ENCODE measurements at places on chromosomes 4 and X.
A peak's percentile ranks its signal among the peaks of the same experiment; 100 is the strongest.

GRCh38 chr4:150256841-150257730 is 178.8 kb downstream of the DCLK2 start:
- no peaks in the 10 kb centered on the region for H3K27me3 ChIP-seq
- no peaks in the 10 kb centered on the region for H3K4me1 ChIP-seq
- peaks cover 3% of the 10 kb centered on the region for H3K36me3 ChIP-seq
- DNase-seq: no peak

GRCh38 chrX:153848325-153848724 is 18.0 kb upstream of the PDZD4 start:
- H3K27me3 ChIP-seq: peaks cover 57% of the 10 kb centered on the region
- DNase-seq: no peak
- H3K4me1 ChIP-seq: no peaks in the 10 kb centered on the region
- H3K27ac ChIP-seq: no peak overlapping the region
- no peak overlapping the region for H3K4me3 ChIP-seq

DNA sequence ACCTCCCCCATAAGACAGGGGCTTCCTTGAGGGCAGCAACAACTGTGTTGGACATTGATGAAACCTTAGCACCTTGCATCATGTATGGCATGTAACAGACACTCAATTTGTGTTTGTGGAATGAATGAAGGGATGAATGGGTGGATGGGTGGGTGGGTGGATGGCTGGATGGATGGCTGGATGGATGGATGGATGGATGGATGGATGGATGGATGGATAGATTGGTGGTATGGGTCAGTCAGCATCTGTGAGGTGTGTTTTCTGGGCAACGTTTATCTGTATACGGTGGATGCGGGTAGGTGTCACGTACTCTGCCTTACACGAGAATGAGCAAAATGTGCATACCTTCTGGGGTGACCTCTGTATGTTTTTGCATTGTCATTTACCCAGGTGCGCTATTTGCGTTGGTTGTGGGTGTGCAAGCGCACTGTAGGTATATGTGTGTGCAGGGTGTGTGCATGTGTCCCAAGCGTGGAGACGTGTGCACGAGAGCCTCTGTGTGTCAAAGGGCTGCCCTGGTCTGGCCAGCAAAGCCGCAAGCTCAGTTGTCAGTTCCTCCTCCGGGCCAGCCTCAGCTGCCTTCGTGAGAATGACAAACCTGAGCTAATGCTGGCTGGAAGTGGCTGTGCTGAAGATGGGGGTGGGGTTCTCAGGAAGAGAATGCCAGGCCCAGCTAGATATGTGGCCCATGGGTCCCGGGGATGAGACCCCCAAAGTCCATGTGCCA is 26.5 kb downstream of the ELF4 start:
- DNase-seq: no peak
- peaks cover 11% of the 10 kb centered on the region for H3K27me3 ChIP-seq
- H3K4me3 ChIP-seq: peak overlapping the region; percentile 65
- H3K27ac ChIP-seq: peak overlapping the region; percentile 91

GRCh38 chrX:130057209-130057608 is 53.1 kb downstream of the ELF4 start:
- peaks cover 2% of the 10 kb centered on the region for H3K27me3 ChIP-seq
- H3K27ac ChIP-seq: no peak overlapping the region
- peaks cover 5% of the 10 kb centered on the region for H3K4me1 ChIP-seq

DNA sequence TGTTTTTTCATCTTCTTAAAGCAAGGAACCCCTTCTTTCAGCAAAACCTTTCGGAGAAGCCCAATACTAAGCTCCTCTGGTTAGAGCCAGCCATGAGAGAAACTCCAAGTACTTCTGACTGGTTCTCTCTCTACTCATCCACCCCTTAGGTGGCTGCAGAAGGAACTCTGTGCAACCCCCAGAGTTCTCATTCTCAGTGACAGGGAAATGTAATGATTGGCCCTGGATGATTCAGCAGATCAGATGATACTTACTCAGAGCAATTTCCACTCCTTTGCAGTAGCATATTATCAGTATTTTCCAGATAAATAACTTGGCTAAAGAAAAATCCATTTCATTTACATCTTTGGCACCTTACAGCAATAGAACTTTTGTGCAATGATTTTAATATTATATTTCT is 3.2 kb downstream of the SPP1 start:
- no peaks in the 10 kb centered on the region for H3K36me3 ChIP-seq
- H3K4me1 ChIP-seq: peaks cover 9% of the 10 kb centered on the region
- H3K27me3 ChIP-seq: peaks cover 46% of the 10 kb centered on the region
- no peak for DNase-seq
- H3K27ac ChIP-seq: no peak overlapping the region

DNA sequence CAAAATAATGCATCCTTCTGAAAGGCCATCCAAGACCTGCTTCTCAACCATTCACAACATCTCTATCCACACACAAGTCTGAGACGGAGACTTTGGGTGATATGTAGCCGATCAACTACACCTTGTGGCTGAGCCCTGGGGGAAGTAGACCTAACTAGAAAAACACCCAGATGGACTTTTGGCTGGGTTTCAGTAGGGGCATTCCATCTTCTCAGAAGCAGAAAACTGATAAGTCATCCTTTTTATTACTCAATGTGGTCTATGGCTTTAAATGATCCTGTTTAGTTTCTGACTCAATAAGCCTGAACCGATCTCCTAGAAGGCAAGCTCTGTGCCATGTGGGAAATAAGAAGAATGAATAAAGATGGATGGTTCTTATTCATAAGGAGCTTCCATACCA is 82.5 kb upstream of the AFF2 start:
- H3K4me1 ChIP-seq: peaks cover 5% of the 10 kb centered on the region
- H3K27me3 ChIP-seq: peaks cover 37% of the 10 kb centered on the region
- no peak for DNase-seq
- H3K27ac ChIP-seq: no peak overlapping the region
- no peaks in the 10 kb centered on the region for H3K36me3 ChIP-seq
- no peak overlapping the region for H3K4me3 ChIP-seq

DNA sequence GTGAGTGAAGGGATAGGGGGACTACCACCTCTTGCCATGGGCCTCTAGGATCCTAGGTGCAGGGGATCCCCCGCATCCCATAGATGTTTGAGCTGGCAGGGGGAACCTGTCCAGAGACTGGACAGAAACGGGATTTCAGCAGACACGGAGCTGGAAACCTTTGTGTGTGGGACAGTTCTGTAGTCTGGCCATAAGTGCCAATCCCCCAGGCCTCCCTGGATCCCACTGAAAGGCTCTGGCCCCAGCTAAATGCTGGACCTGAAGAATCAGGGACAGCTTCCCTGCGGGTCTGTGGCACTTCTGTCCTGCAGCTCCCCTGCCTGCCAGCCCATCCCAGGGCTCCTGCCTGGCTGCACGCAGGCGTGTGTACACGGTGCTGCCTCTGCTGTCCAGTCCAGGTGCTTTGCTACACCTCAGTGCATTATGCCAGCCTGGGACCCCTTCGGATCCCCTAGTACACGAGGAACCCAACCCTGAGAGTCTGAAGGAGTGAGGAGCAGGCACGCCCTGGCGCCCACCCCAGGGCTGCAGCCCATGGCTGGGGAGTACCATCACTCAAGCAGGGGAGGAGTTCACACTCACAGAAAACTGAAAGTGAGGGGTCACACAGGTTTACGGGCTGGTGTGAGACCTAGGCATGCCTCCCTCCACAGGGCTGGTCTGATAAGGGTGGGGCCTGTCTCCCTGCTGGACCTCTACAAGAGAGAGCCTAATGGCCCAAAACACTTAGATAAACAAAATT is 703.0 kb downstream of the ARAP2 start:
- H3K4me3 ChIP-seq: no peak overlapping the region
- no peak overlapping the region for H3K27ac ChIP-seq
- H3K27me3 ChIP-seq: no peaks in the 10 kb centered on the region

- DNase-seq: no peak
- H3K4me3 ChIP-seq: no peak overlapping the region
- no peaks in the 10 kb centered on the region for H3K27me3 ChIP-seq
Observed at GRCh38 chr4:25844961-25845712, 17.7 kb downstream of the SEL1L3 start.

GRCh38 chr4:42881253-42881652 is 11.3 kb upstream of the GRXCR1 start:
- DNase-seq: no peak
- H3K27ac ChIP-seq: no peak overlapping the region
- H3K4me1 ChIP-seq: no peaks in the 10 kb centered on the region
- H3K27me3 ChIP-seq: peaks cover 36% of the 10 kb centered on the region
- H3K36me3 ChIP-seq: no peaks in the 10 kb centered on the region
